ENCODE measurements at places on chromosomes 11 and 22. TPM values are rescaled to one million over a fixed set of nuclear protein-coding genes. Genes with fewer than 3 reads are reported as not detected.

Gene PRR33
- total RNA-seq = 0.33 TPM

Gene PICK1
- total RNA-seq = 36.0 TPM

Gene CXCR5
- total RNA-seq = 0.16 TPM

DNA sequence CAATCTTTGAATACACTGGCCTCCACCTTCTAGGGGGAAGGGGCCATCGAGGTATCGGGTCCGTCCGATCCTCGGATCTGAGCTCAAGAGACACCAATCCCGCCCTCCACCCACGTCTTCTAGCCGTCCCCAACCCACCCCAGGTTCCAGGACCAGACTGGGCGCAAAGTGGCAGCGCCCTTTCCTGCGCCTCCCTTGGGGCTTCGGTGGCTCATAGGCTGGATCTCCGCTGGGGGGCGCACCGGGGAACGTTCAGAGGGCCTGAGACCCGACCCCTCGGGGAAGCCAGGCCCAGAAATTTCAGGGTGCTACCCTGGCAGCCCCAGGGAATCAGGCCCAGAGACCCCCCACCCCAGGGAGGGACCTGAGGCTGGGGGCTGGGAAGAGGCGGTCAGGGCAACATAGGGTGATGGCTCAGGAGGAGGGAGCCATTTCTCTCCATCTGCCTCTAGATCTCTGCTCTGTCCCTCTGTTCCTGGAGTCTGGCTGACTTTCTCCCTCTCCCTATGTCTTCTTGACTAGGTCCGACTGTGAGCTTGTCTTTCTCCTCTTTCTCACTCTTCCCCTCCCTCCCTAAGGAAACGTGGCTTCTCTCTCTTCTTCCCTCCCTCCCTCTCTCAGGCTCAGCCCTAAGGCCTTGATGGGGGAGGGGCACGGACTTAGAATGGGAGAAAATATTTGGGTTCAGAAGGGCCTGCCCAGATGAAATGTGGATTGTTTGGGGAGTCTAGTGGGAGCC lies 1.1 kb downstream of the CREB3L1 start:
- H3K36me3 ChIP-seq = no peaks in the 10 kb centered on the region
- no peaks in the 10 kb centered on the region for H3K27me3 ChIP-seq
- peaks cover 76% of the 10 kb centered on the region for H3K4me1 ChIP-seq
- peak overlapping the region; percentile 67 for H3K4me3 ChIP-seq
- DNase-seq = no peak

DNA sequence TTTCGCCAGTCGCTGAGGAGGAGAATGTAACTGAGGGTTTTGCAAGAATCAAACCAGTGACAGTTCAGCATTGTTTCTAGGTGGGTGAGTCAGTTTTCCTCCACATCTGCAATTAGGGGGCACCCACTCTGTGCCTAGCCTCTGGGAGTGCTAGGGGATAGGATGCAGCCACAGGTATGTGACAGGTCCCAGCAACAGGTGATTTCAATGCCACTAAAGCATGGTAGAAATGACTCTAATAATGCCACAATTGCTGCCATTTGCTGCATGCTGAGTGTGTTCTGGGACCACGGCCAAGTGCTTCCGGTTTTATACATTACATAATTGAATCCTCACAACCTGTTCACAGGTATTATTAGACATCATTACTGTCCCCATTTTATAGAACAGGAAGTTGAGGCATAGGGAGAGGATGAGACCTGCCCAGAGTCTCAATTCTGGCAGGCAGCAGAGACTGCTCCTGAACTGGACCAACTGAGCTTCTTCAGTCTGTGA lies 556 bp downstream of the CRYBB2 start:
- DNase-seq = no peak
- H3K4me1 ChIP-seq = no peaks in the 10 kb centered on the region
- no peaks in the 10 kb centered on the region for H3K27me3 ChIP-seq
- H3K36me3 ChIP-seq = no peaks in the 10 kb centered on the region

- H3K27me3 ChIP-seq = no peaks in the 10 kb centered on the region
- H3K27ac ChIP-seq = no peak overlapping the region
- H3K4me1 ChIP-seq = peaks cover 36% of the 10 kb centered on the region
- DNase-seq = no peak
Observed at GRCh38 chr11:120354068-120354467, 17.9 kb downstream of the ARHGEF12 start.

Gene MS4A8
- not detected for total RNA-seq

Gene SLC22A25
- total RNA-seq = not detected

DNA sequence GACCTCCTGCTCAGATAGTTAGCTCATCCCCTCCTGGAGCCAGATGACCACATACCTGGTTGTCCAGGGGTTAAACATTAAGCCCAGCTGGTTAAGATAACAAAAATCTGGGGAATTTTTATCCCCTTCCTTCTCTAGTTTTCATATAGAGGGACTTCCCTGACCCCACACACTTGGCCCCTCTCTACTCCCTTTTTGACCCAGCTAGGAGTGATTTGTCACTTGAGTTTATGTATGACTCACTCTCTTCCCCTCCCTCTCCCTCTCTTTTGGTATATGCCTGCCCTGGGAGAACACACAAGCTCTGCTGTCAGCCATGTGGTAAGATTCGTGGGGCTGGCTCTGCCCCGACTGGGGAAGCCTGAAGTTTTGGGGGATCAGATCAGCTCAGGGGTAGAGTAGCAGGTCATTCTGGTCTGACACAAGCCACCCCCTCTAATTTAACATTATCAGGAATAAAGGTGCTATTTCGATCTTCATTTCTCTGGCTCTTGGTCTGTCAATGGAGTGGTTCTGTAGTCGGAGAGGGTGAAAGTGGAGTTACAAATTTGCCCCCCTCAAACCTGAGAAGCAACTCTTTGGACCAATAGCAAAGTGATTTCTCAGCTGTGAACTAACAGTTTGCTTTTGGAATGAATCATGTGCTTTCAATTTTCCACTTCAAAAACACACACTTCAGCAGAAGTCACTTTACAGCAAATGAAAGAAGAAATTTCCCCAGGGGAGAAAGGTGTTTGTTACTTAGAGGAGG lies 415.3 kb upstream of the CADM1 start:
- no peaks in the 10 kb centered on the region for H3K27me3 ChIP-seq
- no peaks in the 10 kb centered on the region for H3K4me1 ChIP-seq
- H3K27ac ChIP-seq = no peak overlapping the region
- no peak overlapping the region for H3K4me3 ChIP-seq

GRCh38 chr11:72974487-72975205 lies 160.4 kb downstream of the ATG16L2 start:
- H3K36me3 ChIP-seq = no peaks in the 10 kb centered on the region
- no peaks in the 10 kb centered on the region for H3K27me3 ChIP-seq
- DNase-seq = no peak
- H3K4me1 ChIP-seq = no peaks in the 10 kb centered on the region
- peak overlapping the region; percentile 33 for H3K27ac ChIP-seq

DNA sequence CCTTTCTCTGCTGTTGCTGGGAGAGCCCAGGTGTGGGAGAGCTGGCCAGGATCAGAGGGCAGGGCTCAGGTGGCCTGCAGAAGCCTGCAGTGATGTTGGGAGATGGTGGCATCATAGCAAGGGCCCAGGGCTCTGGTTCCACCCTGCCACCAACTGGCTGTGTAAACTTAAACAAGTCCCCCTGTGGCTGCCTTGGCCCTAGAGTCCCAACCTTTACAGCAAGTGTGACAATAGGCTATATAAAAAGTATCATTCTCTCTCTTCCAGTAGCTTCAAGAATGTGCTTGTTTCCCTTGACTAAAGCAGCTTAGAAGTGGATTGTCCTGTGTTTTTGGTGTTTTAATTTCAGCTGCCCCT lies 201.8 kb upstream of the E2F8 start:
- no peak overlapping the region for H3K4me3 ChIP-seq
- peak overlapping the region; percentile 46 for H3K27ac ChIP-seq
- no peak for DNase-seq

Gene C1QTNF4
- total RNA-seq = not detected

DNA sequence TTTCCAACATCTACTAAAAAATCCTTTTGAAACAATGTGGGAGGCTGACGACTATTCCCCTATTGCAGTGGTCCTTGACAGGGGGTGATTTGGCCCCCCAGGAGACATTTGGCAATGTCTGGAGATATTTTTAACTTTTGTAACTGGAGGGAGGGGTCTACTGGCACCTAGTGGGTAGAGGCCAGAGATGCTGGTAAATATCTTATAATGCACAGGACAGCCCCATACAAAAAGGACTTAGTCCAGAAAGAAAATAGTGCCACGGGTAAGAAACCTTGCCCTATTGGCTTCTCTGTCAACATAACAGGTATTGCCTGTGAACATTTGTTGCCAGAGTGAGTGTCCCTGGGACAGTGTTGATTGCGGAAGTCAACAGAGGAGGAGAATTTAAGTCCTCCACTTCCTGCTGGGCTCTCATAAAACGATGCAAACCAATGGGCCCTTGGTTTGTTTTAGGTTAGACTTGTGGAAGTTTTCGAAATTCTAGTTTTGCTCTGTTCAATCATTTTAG lies 101.6 kb downstream of the MAML2 start:
- no peaks in the 10 kb centered on the region for H3K36me3 ChIP-seq
- no peaks in the 10 kb centered on the region for H3K27me3 ChIP-seq
- no peak for DNase-seq
- H3K4me3 ChIP-seq = no peak overlapping the region

Gene GRAMD4
- 29.1 TPM for total RNA-seq

DNA sequence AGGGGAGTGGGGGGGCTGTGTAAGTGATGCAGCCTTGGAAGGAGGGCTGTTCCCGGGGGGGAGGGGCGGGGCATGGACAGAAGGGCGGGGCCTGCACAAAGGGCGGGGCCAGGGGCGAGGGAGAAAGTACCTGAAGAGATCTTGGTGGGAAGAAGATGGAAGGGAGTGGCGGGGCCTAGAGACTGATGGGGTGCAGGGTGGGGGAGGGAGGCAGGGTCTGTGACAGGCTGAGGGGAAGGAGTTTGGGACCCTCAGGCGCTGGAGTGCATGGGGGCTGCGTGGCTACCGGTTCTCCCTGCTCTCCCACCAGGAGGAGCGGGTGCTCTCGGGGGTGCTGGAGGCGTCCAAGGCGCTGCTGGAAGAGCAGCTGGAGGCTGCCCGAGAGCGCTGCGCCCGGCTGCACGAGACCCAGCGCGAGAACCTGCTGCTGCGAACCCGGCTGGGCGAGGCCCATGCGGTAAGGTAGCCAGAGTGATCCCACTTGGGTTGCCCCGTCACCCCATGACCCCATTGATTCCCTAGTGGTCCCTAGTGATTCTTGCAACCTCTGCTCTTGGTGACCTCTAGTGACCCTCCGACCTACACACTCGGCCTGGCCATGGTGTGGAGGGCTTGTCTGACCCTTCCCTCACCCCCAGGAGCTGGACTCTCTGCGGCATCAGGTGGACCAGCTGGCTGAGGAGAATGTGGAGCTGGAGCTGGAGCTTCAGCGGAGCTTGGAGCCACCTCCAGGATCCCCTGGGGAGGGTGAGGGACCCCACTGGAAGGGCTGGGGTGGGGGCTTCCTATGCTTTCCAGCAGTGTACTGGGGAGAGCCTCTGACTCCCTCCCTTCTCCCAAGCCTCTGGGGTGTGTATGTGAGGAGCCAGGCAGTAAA lies 3.1 kb downstream of the CCDC88B start:
- H3K36me3 ChIP-seq = no peaks in the 10 kb centered on the region
- peak overlapping the region; percentile 46 for H3K27ac ChIP-seq
- DNase-seq = no peak
- H3K4me1 ChIP-seq = no peaks in the 10 kb centered on the region
- H3K27me3 ChIP-seq = no peaks in the 10 kb centered on the region
- H3K4me3 ChIP-seq = peak overlapping the region; percentile 6

- H3K4me3 ChIP-seq = no peak overlapping the region
- peaks cover 9% of the 10 kb centered on the region for H3K4me1 ChIP-seq
- no peaks in the 10 kb centered on the region for H3K27me3 ChIP-seq
- H3K27ac ChIP-seq = no peak overlapping the region
Observed at GRCh38 chr22:27226666-27227065, 569.3 kb downstream of the MIAT start.

GRCh38 chr22:45497351-45498145 lies 5.1 kb upstream of the FBLN1 start:
- H3K27ac ChIP-seq = peak overlapping the region; percentile 44
- no peaks in the 10 kb centered on the region for H3K36me3 ChIP-seq
- no peaks in the 10 kb centered on the region for H3K27me3 ChIP-seq
- no peak for DNase-seq
- peaks cover 35% of the 10 kb centered on the region for H3K4me1 ChIP-seq
- H3K4me3 ChIP-seq = no peak overlapping the region

Gene TMPRSS6
- not detected for total RNA-seq

Gene FAM83F
- total RNA-seq = 4.6 TPM

Gene KRTAP5-3
- total RNA-seq = not detected

- H3K4me3 ChIP-seq = no peak overlapping the region
- H3K4me1 ChIP-seq = no peaks in the 10 kb centered on the region
- no peak for DNase-seq
- no peaks in the 10 kb centered on the region for H3K36me3 ChIP-seq
- no peak overlapping the region for H3K27ac ChIP-seq
Observed at GRCh38 chr22:46866591-46866990, 104.1 kb downstream of the TBC1D22A start.

Gene SCUBE1
- total RNA-seq = 0.16 TPM

GRCh38 chr11:85889676-85890579 lies 34.7 kb downstream of the CCDC83 start:
- no peak for DNase-seq
- no peak overlapping the region for H3K4me3 ChIP-seq
- no peaks in the 10 kb centered on the region for H3K36me3 ChIP-seq
- H3K27ac ChIP-seq = no peak overlapping the region
- H3K27me3 ChIP-seq = no peaks in the 10 kb centered on the region
- no peaks in the 10 kb centered on the region for H3K4me1 ChIP-seq

DNA sequence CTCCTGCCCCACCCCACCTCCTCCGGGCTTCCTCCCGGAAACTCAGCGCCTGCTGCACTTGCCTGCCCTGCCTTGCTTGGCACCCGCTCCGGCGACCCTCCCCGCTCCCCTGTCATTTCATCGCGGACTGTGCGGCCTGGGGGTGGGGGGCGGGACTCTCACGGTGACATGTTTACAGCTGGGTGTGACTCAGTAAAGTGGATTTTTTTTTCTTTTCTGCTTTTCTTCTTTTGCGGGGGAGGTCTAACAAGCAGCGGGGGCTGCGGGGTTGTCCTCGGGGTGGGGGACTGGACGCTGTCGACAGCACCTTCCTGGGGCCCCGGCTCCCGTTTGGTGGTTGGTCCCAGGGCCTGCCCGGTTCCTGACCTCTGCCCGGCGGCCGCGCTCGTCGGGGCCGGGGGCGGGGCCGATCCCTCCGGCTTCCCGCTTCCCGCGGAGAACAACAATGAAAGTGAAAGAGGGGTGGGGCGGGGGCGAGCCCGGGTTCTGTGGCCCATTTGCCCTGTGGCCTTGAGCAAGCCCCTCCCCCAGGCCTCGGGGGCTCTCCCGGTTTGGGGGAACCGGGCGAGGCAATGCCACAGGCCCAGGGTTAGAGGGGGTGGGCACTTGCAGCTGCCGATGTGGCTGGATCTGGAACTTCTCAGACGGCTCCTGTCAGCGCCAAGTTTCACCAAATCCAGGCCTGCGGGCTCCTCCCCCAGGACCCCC lies 975 bp upstream of the MDK start:
- H3K27ac ChIP-seq = peak overlapping the region; percentile 75
- H3K4me1 ChIP-seq = peaks cover 28% of the 10 kb centered on the region
- H3K4me3 ChIP-seq = peak overlapping the region; percentile 69
- peak; percentile 74 for DNase-seq

DNA sequence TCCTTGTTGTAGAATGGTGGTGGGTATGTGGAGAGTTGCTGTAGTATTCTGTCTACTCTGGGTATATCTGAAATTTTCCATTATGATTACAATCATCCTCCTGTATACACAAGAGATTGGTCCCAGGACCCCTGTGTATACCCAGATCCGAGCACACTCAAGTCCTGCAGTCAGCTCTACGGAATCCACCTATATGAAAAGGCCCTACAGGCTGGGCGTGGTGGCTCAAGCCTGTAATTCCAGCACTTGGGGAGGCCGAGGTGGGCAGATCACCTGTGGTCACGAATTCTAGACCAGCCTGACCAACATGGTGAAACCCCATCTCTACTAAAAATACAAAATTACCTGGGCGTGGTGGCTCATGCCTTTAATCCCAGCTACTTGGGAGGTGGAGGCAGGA lies 17.2 kb downstream of the PARVA start:
- no peaks in the 10 kb centered on the region for H3K36me3 ChIP-seq
- no peaks in the 10 kb centered on the region for H3K4me1 ChIP-seq
- H3K27ac ChIP-seq = no peak overlapping the region
- DNase-seq = no peak
